ENCODE measurements at places on chromosomes 12 and 14.
A peak's percentile ranks its signal among the peaks of the same experiment; 100 is the strongest.

GRCh38 chr12:120847392-120847791 is 56.8 kb downstream of the SPPL3 start:
- no peak for DNase-seq

- DNase-seq = no peak
Observed at GRCh38 chr12:19131025-19131444, 1.5 kb downstream of the PLEKHA5 start.

GRCh38 chr14:64591809-64592208 is 42.0 kb downstream of the PPP1R36 start:
- DNase-seq = no peak

- DNase-seq = no peak
Observed at GRCh38 chr14:35255711-35256110, 36.5 kb upstream of the PSMA6 start.

DNA sequence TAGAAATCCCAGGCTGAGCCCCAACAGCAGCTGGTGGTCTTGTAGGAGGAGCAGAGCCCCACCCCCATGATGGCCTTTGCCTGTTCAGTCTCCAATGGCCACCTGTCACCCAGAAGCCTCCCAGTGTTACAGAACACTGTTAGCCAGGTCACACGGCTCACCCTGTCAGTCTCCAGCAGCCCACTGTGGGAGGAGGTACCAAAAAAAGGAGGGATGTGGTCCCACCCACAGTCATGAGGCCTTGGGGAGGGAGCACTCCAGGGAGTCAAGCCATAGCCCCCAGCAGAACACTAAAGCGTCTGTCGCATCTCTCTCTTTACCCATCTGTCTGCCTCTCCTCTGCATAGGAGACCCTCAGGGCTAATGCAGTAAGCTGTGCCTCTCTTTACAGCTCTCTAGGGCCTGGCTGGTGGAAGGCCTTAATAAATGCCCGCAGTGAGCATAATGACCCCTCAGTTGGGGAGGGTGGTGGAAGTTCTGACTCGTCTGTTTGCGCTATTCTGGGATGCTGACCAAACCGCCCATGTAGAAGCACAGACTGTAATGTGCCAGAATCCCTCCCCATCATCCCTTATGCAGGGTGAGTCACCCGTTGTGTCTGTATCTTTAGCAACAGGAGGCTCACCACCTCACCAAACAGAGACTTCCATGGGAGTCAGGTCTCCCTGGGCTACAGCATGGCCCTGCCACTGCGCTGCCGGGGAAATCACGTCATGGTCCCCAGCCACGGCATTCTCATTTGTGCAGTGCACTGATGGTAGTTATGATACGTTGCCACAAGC is 14.6 kb downstream of the C14orf132 start:
- no peak for DNase-seq

DNA sequence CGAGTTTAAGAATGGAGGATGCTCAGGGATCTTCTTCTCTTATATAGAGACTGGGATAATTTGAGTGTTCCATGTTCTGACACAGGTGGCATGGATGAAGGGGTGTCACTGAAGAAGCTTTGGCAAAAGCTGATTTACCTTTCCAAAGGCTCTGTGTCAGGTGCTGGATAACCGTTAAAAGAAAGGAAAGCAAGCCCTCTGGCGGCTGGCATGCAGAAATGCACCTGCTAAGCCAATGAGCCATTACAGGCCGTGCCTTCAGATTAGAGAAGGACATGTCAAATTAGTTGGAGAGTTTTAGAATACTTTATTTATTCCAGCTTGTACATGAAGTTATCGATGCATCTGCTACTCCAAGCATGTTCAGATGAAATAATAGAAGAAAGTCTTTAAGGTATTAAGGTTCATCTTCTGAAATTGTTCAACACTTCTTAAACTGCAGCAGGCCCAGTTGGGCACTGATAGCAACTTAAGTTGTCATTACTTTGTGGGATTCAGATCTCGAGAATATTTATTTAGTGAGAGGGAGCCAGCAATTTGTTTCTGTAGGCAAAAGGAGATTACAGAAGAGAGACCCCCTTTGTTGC is 678.2 kb downstream of the NRXN3 start:
- peak; percentile 23 for DNase-seq

GRCh38 chr14:54206516-54206915 is 190.3 kb upstream of the CDKN3 start:
- no peak for DNase-seq

DNA sequence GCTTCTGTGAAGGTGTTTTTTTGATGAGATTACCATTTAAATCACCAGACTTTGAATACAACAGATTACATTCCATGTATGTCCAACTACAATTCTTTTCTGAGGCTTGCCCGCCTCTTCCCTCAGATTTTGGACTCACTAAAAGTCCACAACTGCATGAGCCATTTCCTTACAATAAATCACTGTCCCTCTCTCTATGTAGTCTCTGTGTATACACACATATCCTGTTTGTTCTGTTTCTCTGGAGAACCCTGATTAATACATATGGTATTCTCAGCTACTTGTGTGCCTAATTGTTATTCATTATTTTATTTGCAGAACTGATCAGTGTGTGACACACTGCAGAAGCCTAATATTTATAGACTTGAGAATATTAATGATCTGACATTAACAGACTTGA is 2.4 kb upstream of the MIPOL1 start:
- DNase-seq = no peak

DNA sequence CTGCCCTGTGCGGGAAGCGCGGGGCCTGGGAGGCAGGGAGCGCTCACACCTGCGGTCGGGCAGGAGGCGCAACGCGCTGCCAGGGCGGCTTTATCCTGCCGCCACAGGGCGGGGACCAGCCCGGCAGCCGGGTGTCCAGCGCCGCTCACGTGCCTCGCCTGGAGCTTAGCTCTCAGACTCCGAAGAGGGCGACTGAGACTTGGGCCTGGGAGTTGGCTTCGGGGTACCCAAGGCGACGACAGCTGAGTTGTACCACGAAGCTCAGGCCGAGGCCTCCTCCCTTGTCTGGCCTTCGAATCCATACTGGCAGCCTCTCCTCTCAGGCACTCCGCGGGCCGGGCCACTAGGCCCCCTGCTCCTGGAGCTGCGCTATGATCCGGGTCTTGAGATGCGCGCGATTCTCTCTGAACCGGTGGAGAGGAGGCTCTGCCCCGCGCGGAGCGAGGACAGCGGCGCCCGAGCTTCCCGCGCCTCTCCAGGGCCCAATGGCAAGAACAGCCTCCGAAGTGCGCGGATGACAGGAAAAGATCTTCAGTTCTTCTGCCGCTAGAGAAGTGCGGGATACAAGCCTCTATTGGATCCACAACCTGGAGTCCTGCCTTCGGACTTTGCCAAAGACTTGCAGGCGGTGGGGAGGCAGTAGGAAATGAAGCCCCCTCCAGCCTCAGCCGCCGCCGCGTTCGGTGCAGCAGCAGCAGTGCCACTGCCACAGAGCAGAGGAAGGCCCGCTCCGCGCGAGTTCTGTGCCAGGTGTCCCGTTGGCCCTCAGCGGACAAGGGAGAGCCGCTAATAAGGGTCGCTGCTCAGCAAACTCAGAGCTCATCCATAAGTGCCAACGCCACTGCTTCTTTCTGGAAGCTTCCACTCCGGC is 6.8 kb downstream of the SIX1 start:
- DNase-seq = peak; percentile 23

DNA sequence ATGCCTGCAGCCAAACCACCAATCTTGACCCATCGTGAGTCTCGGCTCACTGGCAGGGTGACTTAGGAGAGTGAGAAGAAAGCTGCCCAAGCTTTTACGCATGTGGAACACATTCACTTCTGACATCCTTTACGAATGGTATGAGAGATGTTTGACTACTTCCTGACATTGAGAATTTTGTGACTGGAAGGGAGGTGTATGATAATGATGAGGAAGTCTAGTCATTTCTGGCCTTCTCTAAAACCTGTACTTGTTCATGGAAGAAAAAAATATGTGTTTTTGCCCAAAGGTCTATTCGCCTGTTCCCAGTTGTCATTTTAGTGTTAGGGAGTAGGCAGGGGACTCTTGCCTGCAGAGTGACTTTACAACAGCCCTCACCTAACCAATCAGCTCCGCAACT is 227.2 kb upstream of the ATP2B1 start:
- DNase-seq = no peak

DNA sequence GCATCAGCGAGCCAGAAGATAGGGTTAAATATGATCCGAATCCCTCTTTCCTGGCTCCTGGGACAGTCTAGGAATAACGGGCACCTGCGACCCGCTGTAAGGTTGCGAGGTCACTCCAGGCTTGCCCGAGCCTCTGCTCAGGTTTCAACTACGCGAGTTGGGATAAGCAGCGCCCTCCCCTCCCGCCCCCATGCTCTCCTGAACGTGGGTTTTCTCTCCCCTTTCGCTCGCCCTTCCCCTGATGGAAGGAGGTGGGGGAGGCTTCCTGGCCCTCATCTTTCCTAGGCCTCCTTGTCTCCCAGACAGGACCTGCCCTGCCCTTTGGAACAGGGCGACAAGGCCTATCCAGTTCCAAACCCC is 753 bp upstream of the ATP5MC2 start:
- peak; percentile 26 for DNase-seq
